NCI-H345 (cell line): ENCODE measurements at places on chromosomes 1 and 21.
A peak's percentile ranks its signal among the peaks of the same experiment; 100 is the strongest.

DNA sequence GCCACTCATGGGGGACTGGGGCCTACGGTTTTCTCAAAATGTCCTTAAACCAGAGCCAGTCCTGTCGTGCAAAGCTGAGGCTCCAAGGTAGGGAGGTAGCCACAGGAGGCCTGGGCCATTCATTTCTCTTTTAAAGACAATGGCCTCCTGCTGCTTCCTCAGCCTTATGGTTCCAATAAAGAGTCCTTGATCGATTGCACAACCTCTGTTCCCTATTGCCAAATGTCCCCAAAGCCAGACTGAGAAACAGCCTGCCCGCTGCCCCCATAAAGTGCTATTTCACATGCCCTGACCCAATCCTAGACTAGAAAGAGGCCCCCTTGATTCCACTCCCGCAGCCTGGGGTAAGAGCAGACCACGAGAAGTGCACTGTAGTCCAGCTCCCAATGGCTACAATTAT is 166.7 kb downstream of the CLIC6 start:
- no peak for DNase-seq

GRCh38 chr1:101613546-101613945 is 376.7 kb downstream of the S1PR1 start:
- no peak for DNase-seq

DNA sequence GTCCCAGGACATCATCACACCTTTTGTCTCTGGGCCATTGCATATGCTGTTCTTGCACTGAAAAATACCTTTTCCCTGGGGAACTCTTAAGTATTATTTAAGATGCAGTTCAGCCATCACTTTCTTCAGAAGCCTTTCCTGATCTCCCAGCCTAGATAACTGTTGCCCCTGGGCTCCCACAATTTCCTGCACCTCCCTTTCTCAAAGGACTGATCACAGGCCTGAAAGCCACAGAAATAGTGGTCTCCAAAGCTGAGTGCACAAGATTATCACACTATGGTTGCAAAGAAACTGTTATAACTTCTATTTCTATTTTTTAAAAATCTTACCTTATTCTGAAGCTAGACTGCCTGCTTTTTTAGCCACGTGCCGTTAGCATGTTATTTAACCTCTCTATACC is 2.8 kb upstream of the ZSCAN20 start:
- no peak for DNase-seq

- DNase-seq: no peak
These were observed 22.6 kb downstream of the COL18A1 start for GRCh38 chr21:45427331-45428271.

- DNase-seq: peak; percentile 47
These were observed 18.8 kb downstream of the TMPRSS15 start for GRCh38 chr21:18384771-18385170.

- DNase-seq: no peak
These were observed at the start of gene CHI3L1 for GRCh38 chr1:203186446-203187303. CHI3L1 (minus strand) TSS chr1:203186704; CDS start chr1:203186623, 81 bp downstream.

DNA sequence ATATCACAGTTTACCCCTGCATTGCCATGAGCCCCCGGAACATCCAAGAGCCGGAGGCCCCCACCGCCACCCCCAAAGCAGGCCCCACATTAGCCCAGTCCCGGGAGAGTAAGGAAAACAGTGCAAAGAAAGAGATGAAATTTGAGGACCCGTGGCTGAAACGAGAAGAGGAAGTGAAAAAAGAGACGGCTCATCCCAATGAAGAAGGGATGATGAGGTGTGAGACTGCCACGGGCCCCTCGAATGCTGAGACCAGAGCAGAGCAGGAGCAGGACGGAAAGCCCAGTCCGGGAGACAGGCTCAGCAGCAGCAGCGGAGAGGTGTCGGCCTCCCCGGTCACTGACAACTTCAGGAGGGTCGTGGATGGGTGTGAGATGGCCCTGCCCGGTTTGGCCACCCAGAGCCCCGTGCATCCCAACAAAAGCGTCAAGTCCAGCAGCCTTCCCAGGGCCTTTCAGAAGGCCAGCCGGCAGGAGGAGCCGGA is 532.4 kb downstream of the KIF26B start:
- no peak for DNase-seq

DNA sequence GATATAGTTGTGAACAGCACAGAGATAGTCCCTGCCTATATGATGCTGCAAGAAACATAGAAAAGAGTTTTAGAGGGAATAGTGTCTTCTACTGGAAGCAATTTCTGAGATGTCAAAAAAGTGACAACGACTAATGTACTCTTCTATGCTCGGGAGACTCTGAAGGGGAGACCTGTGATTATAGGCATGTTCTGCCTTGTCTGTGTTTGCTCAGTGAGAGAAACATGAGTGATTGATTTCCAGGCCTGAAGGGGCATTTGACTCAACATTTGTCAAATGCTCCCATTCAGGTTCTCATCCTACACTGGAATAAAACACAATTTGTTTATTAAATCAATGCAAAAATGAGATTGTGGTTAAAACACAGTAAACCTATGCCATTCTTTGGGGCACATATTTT is 131.8 kb downstream of the CTH start:
- DNase-seq: peak; percentile 30

DNA sequence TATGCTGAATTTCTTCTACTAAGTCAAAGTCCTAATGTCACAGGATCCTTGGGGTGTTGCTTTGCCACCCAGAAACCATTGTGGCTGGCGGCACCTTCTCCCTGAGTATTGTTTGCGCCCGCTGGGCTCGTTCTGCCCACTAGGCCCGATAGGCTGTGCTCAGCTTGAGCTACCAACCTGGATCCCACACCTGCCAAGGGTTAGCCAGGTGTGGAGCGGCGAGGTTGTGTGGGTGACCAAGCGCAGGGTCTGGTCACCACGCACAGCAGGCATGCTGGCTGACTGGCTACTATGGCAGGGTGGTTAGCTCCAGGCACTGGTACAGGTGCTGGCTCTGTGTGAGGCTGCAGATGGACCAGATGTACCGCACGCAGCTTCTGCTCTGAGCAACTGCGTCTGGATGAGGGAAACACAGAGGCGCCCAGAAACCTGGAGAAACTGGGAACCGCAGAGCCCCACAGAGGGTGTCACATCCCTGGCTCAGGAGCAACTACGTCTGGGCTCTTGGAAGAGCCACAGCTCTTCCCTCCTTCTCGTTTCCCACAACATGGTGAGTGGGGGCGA is 50.3 kb upstream of the SCYL3 start:
- no peak for DNase-seq

GRCh38 chr1:212968368-212968863 is 18.1 kb downstream of the VASH2 start:
- no peak for DNase-seq

- no peak for DNase-seq
These were observed 102.1 kb upstream of the ZC3H12A start for GRCh38 chr1:37372302-37372701.

DNA sequence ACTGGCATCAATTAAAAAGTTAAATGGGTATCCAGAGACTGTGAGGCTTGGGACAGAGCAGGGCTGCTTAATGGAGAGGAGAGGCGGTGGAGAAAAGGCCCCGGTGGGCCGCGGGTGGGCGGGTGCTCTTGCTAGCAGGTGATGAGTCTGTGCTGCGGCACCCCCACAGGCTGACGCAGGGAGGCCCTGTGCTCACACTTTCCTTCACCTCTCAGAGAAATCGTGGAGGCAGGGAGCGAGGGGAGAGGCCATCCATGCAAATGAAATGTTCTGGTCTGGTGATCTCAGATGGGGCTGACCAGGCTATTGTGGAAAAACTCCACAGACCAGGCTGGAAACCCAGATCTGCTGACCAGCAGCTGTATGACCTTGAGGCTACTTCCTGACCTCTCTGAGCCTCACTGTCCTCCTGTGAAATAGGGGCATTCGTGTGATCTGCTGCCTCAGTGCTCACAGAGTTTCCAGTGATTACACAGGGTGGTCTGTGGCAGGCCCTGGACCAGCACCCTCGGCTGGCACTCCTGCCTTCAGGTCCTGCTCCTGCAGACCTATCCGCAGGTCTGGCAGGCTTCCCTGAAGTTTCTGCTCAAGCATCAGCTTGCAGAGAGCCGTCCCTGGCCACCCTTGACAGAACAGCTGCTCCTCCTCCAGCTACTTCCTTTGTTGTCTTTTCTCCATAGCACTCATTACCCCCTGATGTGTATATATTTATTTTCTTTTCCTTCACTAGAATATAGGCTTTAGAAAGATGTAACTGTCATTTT is 89.2 kb downstream of the BEND5 start:
- DNase-seq: peak; percentile 16

DNA sequence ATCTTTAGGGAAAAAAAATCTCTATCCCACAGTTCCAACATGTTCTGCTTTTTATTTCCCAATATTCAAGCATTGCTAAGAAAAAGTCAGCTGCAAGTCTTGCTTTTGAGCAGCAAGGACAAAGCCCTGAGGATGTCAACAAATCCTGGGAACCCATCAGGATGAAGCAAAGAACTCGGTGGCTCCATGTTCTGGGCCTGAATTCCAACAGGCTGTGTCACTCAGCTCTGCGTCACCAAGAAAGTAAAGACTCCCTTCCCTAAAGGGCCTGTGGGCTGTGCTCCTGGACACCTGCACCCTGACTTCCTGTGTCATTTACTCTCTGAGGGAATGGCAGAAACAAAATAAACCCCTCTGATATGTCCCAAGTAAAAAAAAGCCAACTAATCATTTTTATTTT is 95.5 kb downstream of the TIAM1 start:
- no peak for DNase-seq

GRCh38 chr1:67951014-67951413 is 99.4 kb downstream of the DIRAS3 start:
- DNase-seq: no peak

DNA sequence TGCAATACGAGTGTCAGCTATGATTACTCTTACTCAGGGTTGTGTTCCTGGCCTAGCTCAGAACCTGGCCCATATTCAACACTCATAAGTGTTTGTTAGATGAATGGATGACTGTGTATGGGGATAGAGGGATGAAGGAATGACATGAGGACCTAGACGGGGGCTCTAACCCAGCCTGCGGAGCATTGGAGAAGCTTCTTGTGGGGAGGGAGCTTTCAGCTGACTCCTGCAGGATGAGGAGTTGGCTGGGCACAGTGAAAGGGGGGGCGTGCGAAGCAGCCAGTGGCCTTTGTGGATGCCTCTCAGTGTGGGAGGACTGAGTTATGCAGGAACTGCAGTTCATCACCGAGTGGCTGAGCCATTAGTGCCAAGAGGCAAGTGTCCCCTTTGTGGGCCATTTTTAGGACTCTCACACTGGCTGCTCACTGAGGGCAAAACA is 1.2 kb upstream of the EXTL1 start:
- DNase-seq: no peak

- no peak for DNase-seq
These were observed 10.0 kb downstream of the LRP8 start for GRCh38 chr1:53317646-53318539.

- no peak for DNase-seq
These were observed 3.4 kb downstream of the CFHR4 start for GRCh38 chr1:196891251-196891650.

DNA sequence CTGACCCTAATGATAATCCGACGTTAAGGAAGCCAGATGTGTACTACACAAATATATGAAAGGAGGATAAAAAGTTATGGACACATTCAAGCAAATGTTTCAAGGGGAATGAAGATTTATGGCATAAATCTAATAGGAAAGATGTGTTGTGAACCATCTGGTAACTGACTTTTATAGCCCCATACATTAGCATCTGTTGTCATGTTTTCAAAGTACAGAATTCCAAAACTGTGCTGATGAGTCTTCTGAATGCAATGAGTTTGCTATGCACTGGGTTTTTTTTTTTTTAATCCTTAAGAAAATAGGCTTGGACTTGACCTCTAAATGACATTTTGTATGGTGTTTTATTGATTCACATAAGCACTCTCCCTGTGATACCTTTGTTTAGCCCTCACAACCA is 158.5 kb upstream of the ESRRG start:
- no peak for DNase-seq
